Stimulated activated CD8-positive, alpha-beta memory T cell treated with anti-CD3 and anti-CD28 coated beads, Interleukin-7, amount 100 ng/mL, for 48 hours (primary cell): ENCODE measurements at places on chromosomes 2 and 18.

DNA sequence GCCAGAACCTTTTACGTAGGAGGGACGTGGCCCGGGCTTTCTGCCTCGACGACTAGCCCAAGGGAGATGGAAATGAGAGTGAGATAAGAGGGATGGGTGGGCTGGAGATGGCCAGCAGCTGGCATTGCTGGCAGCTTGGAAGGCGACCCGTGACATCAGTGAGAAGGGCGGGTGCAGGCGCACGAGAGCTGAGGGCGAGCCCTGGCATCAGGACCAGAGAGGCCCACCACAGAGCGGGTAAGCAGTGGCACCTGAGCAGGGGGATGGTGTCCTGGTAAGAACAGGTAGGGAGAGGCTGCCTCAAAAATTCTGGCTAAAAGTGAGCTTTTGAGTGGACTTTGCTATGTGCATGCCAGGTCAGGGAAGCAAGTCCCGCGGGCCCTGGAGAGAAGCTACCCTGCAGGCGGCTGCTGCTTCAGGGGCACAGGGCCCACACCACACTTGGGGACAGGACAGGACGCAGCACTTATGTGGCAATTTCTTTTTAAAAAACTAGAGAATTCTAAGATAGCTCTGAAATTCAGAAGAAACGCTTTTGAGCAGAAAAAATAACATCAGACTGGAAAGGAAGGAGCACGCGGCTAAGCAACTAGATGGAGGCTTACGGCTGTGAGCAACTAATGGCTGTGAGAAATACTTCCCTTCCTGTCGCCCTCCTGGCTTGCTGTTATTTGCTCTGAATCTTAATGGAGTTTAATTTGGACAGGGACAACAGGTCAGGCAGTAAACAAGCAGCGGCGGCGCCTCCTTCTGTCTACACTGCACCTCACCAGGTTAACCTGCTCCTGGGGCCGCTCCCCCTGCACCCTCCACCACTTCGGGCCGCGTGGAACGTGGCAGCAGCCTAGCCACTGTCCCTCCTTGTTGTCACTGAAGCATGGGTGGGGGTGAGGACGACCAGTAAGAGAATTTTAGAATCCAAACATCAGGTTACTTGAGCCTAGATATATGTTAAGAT is 20.5 kb downstream of the THAP4 start:
- DNase-seq, result no peak

- DNase-seq, result no peak
Measured at GRCh38 chr2:201450954-201451291, 335 bp downstream of the TRAK2 start.

DNA sequence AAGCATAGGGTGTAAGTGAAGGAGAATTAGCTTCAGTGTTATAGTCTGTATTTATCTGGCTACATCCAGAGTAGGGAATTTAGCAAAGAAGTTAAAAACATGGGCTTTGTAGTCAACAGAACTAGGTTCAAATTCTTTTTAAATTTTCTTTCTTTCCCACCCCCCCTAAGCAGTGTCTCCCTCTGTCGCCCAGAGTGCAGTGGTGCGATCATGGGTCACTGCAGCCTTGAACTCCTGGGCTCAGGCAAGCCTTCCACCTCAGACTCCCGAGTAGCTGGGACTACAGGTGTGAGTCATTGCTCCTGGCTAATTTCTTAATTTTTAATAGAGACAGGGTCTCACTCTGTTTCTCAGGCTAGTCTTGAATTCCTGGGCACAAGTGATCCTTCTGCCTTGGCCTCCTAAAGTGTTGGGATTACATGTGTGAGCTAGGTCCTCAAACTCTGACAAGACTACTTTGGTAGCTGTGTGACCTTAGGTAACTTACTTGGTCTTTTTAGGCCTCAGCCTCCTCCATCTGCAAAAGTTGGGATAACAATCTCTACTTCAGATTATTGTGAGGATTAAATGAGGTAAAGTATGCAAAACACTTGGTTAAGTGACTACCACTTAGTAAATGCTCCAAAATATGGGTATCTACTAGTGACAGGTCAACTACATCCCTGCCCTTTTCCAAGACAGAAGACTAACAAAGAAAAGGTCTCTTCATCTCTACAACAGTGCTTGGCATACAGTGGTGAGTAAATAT is 17.8 kb downstream of the DOK1 start:
- DNase-seq, result no peak

DNA sequence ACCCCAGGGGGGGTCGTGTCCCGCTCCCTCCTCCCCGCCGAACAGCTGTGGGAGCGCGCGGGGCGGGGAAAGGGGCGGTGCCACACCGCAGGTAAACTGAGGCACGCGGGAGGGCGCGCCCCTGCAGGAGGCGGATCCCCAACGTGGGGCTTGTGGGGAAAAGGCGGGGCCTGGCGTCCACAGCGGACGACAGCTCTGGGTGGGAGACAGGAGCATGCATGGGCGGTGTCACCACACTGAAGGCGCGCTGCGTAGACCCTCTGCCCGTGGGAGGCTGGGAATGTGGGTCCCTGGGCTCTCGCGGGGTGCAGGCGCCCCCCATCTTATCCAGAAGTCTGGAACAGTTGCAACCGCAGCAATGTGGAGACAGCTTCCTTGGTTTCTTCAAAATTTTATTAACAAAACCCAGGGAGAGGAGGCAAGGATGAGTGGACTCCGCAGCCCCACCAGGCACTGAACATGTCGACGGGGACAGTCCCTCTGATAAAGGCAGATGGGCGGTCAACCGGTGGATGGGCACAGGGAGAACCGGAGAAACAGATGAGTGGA is 723 bp upstream of the MBD1 start:
- no peak for DNase-seq

DNA sequence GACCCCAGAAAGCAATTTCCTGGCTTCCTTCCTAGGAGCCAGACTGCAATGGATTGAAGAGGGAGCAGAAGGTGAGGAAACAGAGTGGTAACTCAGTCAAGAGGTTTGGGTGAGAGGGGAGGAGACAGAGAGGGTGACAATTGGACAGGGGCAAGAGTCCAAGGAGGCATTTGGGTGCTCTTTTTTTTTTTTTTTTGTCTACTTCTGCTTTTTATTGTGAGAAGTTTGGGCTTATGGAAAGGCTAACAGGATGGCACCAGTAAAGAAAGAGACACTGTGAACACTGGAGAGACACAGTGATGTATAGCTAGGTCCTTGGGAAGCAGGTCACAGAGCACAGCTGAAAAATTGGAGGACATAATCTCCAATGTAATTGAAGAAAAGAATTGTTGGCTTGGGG is 25.0 kb downstream of the CYBRD1 start:
- no peak for DNase-seq

DNA sequence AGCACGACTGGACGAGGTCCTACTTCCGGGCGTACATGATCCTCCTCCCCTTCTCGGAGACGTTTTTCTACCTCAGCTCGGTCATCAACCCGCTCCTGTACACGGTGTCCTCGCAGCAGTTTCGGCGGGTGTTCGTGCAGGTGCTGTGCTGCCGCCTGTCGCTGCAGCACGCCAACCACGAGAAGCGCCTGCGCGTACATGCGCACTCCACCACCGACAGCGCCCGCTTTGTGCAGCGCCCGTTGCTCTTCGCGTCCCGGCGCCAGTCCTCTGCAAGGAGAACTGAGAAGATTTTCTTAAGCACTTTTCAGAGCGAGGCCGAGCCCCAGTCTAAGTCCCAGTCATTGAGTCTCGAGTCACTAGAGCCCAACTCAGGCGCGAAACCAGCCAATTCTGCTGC is 24.8 kb downstream of the LYPD1 start:
- DNase-seq, result no peak

GRCh38 chr2:181907057-181907456 is 15.5 kb downstream of the ITPRID2 start:
- no peak for DNase-seq

DNA sequence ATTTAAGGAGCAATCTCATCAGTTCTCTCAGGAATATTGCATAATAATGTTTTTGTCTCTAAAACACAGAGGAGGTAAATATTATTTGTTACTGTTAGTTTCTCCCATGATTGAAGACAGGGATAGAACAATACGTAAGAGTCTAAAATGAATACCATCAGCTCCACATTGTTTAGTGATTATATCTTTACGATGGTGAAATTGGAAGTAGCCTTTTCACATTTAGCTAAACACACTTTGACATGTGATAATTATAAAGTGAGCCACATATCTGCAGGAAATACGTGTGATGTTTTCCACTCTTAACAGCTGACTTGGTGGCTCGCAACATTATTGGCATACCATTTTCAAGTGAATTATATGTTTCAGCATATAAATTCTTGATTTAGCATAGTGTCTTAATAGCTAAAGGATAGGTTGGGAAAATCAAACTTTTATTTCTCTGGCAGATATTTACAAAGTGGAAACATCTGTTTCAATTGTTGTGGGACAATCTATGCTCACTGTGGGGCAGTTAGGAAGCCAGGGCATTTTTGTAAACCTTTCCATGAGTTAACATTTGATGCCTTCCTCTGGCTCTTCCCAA is 208.1 kb upstream of the RASGRP3 start:
- no peak for DNase-seq

DNA sequence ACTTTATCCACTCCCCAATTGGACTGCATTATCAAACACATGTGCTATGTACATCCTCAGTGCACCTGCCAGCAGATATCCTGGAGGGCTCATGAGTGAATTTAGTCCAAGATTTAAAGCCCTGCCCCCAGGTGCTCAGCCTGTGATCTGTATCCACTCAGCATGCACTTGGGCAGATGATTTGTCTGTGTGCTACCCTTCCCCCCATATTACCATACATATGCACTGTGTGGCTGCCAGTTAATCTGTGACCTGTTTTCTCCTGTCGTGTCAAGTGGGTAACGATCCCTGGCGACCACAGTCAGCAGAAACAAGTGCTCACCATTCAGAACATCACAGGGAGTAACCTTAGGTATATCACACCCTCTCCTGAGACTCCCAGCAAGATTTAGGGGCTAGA is 10.2 kb downstream of the NAGK start:
- DNase-seq, result no peak

DNA sequence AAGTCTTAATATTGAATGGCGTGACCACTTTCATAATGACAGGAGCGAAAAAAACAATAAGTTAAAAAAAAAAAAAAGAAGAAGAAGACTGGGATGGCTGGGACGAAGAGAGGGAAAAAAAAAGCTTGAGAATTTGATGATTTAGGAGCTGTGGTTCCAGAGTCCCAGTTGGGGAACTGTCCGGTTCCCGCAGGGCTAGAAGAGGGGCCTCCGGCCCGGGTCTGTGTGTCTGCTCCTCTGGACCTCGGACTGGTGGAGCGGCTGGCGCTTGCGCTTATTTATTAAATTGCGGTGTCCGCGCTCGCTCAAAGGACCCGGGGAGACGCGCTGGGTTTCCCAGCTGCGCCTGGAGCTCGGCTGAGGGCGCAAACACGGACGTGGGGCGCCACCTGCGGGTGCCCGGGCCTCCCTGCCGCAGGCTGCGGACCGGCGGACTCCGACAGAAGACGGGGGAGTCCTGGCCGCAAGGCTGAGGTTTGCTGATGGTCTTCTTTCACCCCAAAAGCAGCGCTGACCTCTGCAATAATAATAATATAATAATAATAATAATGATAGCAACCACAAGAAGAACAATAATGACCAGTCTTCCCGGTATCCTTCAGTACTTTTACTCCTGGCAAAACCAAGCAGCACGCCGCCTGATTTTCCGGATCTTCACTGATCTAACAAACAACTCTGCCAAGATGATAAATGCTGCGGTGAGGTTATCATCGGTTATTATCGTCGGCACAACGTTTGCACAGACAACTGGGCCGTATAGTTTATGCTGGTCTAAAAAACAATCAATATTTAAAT is at the start of gene CBLN2:
TSS of gene CBLN2 (minus strand) at position 251 of the 795 bp plus-strand sequence. CDS start 2,182 bp downstream, outside the sequence.
- no peak for DNase-seq

DNA sequence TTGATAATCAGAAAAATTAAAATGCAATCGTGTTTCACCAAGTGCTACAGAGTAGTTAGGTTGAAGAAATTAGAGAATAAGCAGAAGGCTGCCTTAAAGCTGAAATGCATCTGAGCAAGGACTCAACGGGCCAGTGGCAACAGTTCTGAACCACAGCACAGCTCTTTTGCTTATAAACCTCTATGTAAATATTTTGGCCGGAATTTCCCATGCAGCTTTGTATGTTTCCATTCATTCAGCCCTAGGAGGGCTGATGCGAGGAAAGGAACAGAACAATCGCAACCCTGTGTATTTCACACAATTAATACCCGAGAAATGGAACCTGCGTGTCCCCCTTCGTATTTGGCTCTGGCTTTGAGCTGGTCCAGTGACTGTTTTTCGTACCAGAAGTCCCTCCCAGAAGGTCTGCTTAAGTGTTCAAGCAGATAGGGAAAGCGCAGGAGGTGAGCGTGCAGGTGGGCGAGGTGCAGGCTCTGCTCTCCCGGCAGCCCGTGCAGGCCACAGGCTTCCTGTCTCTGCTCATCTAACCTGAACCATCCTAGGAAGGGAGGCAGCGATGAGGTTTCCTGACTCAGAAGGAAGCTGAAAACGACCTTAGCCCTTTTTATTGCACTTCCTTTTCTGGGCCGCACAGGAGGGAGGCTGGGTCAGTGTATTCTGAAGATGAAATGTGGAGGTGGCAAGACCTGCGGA is 67.3 kb downstream of the ASB1 start:
- DNase-seq, result peak; percentile 14

DNA sequence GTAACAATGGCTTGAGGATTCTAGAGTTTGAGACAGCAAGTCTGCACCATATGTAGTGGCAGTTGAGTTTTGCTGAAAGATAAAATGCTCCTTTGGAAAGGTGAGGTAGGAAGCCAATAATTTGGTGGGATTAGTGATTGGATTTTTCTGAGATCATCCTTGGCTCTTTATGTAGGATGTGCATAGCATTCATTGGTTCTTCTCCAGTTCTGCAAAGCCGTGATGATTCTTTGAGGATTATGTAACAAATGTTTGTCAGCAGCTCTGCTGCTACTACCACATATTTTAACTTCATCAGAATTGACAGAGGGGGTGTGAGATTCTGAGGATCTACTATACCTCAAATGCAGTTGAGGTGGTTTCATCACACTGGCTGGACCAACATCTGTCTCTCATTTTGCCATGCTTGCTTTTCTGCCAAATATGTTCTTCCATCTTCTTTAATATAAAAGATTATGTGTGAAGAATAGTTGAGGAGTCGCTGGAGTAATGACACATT is 188.9 kb upstream of the RASGRP3 start:
- DNase-seq, result no peak

DNA sequence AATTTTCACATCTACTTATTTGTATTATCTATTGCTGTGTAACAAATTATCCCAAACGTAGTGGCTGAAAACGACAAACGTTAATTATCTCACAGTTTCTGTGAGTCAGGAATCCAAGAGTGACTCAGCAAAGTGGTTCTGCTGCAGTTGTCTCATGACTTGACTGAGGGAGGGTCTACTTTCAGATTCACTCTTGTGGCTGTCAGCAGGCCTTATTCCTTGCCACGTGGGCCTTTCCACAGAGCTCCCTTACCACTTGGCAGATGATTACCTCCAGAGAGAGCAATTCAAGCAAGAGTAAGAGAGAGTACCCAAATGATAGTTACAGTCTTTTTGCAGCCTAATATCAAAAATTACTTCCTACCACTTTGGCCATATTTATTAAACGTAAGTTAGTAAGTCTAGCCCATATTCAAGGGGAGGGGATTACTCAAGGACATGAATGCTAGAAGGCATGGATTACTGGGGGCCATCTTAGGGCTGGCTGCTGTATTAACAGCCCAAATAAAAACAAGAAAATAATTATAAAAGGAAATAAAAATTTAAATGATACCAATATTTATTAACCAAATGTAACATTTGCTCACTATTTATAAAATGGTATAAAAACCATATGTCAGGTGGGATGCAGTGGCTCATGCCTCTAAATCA is 48.7 kb upstream of the NBEAL1 start:
- no peak for DNase-seq

GRCh38 chr2:191113761-191114160 is 37.0 kb downstream of the STAT4 start:
- no peak for DNase-seq

- no peak for DNase-seq
Measured at GRCh38 chr2:141513853-141514252, 617.0 kb downstream of the LRP1B start.
